Nephron progenitor cell (in vitro differentiated cells): ENCODE measurements at places on chromosomes 3 and 15.

DNA sequence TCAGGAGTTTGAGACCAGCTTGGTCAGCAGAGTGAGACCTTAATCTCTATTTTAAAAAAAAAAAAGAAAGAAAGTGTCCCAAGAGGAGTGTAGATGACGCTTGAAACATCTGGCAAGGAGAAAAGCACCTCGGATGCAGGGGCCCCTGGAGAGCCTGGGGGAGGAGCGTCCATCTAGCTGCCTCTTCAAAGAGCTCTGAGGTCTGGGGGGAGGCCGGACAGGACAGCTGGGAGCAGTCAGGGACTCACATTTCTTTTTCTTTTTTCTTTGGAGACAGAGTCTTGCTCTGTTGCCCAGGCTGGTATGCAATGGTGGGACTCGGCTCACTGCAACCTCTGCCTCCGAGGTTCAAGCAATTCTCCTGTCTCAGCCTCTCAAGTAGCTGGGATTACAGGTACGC lies 3.3 kb upstream of the IDH2 start:
- no peak for DNase-seq

DNA sequence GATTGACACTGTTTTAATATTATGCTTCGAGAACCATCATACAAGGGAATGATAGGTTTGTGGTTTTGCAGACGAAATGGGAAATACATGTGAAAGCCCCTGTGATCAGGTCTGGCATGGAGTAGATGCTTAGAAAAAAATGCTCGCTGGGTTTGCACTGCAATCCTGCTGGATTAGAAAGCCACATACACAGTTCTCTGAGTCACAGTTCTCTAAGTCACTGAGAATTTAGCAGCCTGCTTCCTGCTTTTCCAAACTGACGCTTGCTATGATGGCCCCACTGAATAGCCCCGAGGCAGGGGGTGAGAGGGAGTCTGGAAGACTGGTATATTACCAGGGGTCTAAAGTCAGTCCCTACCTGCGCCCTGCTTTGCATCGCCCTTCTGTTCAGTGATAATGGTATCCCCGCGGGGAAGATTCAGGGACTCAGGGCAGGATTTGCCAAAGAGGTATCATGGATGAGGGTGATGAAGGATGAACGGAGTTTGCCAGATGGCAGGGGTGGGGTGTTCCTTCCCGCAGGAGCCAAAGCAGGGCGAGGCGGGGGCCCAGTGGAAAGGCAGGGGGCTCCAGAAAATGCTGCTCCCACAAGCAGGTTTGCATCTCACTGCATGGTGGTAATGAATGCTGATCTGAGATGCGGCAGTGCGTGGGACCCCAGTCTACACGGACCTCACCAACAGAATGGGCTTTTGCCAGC lies 82.3 kb downstream of the IQSEC1 start:
- no peak for DNase-seq

- DNase-seq, result no peak
Measured at GRCh38 chr15:91520850-91521249, 332.7 kb upstream of the SLCO3A1 start.

DNA sequence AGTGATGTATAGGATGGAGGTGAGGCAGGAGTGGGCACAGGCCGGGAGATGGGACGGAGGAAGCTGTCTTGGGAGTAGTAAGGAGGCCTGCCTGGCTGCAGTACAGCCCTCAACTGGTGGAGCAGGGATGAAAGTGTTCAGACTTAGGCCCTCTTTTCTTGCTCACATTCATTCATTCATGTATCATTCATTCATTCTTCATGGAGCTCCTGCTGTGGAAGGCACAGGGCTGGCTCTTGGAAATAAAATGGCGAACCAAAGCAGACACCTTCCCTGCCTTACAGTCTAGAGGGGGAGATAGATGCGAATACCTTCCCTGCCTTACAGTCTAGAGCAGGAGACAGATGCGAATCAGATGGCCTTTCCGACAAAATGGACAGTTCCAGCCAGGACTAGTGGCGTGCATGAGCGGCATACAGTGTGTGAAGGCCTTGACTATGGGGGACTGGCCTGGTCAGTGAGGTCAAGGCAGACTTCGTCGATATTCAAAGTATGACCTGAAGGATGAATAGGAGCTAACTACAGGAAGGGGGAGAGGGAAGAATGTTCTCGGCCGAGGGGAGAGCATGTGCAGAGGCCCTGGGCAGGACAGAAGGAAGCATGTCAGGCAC lies 143.2 kb upstream of the TLE3 start:
- DNase-seq, result no peak

DNA sequence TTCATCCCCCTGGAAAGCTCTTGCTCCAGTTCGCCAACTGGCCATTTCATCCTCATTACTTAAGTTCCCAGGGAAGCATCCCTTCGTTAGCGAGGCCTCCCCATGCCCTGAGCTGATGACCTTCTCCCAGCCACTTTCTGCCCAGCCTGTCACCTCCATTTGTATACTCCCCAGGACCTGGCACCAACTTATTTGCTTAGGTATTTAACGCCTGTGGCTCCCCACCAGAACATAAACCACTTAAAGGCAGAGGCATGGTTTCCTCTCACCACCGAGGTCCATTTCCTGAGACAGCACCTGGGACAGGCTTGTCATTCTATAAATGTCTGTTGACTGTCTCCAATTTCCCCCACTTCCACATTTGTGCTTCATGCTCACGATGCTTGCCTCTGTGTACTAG lies 189.0 kb downstream of the ZNF621 start:
- DNase-seq, result no peak

GRCh38 chr3:106381286-106381938 lies 512.6 kb upstream of the CBLB start:
- DNase-seq, result no peak

DNA sequence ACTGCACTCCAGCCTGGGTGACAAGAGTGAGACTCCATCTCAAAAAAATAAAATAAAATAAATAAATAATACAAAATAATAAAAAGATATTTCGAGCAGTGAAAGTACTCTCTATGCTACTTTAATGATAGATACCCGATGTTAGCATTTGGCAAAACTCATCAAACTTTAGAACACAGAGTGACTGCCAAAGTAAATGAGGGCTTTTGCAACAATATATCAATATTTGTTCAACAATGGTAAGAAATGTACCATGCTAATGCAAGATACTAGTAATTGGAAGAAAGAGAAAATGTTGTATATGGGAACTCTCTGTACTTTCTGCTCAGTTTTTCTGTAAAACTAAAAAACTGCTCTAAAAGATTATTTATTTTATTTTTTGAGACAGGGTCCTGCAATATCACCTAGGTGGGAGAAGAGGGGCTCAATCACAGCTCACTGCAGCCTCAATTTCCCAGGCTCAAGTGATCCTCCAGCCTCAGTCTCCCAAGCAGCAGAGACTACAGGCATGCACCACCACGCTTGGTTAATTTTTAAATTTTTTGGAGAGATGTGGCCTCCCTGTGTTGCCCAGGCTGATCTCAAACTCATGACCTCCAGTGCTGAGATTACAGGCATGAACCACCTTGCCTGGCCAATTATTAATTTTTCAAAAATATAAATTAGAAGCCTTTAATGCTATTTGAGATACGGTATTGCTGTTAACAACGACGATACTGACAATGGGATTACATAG lies 650.5 kb upstream of the NR2F2 start:
- DNase-seq, result no peak

DNA sequence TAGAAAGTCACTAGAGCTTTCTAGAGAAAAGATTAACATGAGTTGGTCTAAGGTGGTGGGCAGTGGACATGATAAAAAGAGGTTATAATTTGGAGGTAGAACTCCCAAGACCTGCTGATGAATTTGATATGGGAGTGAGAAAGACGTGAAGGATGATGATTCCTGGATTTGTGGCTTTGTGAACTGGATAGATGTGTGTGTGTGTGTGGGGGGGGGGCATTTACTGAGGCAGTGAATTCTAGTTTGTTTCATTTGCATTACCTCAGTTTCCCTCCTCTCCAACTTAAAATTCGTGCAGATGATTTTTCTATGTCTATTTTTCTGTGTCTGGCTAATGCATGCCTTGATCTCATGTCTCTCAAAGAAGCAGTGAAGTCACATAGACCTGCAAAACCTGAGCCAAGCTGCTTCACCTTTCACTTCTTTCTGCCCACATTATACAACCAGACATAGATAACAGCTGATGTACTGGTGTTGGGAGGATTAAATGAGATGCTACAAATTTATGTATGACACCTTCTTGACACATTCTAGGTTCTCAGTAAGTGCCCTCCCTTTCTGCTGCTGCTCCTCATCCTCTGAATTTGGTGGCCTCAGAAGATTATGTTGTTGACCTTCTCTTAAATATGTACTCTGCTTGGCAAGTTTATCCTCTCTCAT lies 9.9 kb downstream of the AHSG start:
- no peak for DNase-seq

DNA sequence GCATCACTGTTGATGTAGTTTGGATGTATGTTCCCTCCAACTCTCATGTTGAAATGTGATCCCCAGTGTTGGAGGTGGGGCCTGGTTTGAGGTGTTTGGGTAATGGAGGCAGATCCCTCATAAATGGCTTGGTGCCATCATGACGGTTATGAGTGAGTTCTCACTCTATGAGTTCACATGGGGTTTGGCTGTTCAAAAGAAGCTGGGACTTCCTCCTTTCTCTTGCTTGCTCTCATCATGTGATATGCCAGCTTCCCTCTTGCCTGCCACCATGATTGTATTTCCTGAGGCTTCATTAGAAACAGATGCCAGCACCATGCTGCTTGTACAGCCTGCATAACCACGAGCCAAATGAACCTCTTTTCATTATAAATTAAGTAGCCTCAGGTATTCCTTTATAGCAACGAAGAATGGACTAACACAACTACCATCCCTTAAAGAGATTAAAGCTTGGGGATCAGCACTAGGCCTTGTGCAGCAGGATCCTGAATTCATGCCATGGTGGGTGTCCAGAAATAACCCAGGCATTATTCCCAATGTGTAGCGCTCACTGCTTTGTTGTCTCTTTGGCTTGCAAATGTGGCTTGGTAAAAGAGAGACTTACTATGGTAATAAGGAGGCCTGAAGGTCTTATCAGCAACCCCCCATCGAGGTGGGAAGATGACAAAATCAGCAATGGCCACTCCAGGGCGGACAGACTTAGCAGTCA lies 41.9 kb downstream of the NDUFB4 start:
- DNase-seq, result no peak

DNA sequence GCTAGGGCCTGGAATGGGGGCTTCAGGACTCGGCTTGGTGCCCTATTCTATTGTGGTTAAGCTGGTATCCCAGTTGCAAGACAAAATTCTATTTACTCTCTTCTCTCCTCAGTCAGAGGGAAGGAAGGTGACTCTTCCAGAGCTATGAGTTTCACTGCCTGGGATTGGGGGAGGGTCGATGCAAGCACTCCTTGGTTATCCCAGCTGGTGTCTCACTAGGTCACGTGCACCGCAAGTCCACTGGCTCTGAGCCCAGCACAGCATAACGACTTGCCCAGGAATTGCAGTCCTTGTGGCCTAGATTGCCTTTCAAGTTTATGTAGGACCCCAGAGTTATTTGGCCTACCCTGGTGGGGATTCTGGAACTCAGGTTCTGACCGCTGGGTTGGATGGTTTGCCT lies 958.8 kb downstream of the IGSF11 start:
- DNase-seq, result no peak

DNA sequence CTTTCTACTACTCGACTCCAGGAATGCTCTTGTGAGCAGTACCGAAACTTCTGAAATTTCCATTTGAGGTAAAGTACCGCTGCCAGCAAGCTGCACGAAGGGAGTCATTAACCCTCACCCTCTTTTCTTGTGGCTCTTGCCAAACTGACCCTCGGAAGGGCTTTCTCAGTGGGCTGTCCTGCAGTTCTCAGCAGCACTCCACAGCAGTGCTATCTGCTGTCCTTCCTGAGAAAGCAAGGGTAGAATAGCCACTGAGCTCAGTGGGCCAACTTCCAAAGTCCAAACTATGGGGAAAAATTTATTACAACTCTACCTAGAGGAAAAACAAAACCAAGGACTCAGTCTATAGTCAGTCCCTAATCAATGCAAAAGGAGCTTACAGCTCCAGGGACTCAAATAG lies 38.5 kb upstream of the COL8A1 start:
- DNase-seq, result no peak

GRCh38 chr3:14555835-14556234 lies 15.7 kb upstream of the GRIP2 start:
- DNase-seq, result no peak

DNA sequence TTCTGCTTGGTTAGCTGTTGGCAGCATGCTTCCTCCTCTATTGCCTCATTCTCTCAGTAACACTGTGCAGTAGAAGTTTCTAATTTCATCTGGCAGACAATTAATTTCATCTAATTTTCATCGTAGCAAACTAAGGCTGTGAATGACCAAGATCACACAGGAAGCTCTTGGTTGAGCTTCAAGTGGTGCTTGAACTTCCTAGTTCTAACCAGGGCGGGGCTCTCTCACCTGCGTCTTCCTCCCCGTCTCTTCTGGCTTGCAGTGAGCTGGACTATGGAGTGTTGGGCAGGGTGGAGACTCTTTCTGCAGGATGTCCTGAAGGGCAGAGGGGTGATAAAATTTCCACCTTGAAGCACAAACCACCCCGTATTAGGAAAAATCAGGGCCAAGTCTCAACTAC lies 2.0 kb upstream of the IL16 start:
- DNase-seq, result no peak

DNA sequence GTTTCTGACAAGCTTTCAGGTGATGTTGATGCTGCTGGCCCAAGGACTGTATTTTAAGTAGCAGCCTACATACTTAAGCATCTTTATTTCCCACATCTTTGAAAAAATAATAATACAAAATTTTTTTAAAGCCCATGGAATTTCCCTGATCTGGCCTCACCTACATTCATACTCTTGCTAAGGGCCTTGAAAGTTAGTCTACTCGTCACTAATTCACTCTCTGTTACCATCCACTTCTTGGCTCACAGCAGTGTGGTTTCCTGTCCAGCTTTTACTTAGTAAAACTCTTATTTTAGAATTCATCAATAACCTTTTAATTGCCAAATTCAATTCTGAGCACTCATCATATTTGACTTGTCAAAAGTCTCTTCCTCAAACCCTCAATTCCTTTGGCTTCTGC lies 59.3 kb upstream of the CRTC3 start:
- DNase-seq, result no peak

GRCh38 chr3:9784965-9785364 lies 7.3 kb downstream of the TADA3 start:
- no peak for DNase-seq

DNA sequence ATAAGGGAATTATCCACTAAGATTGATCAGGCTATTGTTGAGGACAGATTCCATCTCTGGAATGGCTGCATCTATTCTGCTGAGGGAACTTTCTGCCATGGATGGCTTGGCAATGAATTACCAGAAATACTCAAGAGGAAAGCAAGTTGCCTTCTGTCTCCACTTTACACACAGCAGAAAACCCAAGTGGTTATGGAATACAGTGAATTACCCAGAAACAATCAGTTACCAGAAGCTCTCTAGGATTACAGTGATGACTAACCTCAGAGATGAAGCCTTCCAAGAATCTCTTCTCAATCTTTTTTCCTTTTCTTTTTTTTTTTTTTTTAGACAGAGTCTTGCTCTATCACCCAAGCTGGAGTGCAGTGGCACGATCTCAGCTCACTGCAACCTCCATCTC lies 183.3 kb downstream of the WDR76 start:
- no peak for DNase-seq

- DNase-seq, result no peak
Measured at GRCh38 chr3:69011096-69011730, 2.3 kb downstream of the EOGT start.

GRCh38 chr3:82186017-82186416 lies 424.6 kb upstream of the GBE1 start:
- no peak for DNase-seq
